GM23338 (cell line): ENCODE measurements at places on chromosomes 6 and 20. TPM values are rescaled to one million over a fixed set of nuclear protein-coding genes. Genes with fewer than 3 reads are reported as not detected.

GRCh38 chr6:111995404-111995803 lies 58.5 kb upstream of the CCN6 start:
- DNase-seq, result no peak

Gene SH3BGRL2
- polyA plus RNA-seq, result 7.5 and 8.4 TPM in 2 replicates

GRCh38 chr6:43007126-43007525 lies 6.6 kb downstream of the MEA1 start:
- DNase-seq, result no peak

Gene HACE1
- 8.6 and 9.1 TPM in 2 replicates for polyA plus RNA-seq

DNA sequence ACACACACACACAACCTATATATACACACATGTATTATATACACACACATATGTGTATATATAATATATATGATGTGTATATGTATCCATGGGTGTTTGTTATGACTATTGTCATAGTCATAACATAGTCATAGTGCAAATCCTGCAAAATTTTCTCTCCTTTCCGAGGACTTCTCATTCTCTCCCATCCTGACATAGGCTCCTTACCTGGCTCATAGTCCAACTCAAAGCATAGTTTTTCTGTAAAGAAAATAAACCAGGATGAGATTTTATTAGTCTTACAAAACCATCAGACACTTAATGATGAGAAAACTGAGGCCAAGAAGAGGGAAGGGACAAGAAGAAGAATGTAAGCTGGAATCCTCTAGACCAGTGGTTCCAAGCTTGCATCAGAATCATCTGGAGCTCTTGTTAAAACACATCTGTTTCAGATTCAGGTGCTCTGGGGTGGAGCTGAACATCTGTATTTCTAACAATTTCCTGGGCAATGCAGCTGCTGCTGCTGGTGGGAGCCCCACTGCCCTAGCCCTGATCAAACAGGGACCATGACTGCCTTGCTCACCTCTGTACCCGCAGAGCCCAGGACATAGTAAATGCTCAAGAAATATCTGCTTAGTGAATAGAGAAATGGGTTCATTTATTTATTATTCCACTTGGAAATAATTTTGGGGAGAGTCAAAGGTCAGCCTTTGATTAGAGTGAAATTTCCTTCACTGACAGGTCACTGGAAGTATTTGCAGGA lies 5.3 kb downstream of the TRIM10 start:
- DNase-seq, result no peak
